ENCODE measurements at places on chromosomes 3 and 15. TPM values are rescaled to one million over a fixed set of nuclear protein-coding genes. Genes with fewer than 3 reads are reported as not detected.

DNA sequence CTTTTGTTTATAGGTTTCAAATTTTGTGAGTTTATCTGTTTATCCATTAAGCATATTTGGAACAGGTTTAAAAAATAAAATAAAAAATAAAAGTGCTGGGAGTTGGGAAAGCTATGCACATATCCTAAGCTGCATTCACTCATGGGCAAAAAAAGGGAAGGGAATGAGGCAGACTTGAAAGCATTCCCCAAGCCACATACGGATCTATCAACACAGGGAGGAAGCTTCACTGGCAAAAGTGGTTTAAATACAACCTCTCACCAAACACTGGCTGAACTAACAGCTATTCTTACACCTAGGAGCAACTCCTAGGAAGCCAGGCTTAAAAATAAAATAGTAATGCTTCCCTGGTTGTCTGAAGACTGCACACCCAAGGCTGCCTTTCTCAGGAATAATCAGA is 101.2 kb downstream of the PCCB start:
- no peak for DNase-seq

Gene TOPAZ1
- not detected for total RNA-seq

Gene CFAP100
- total RNA-seq = 1.5 TPM

DNA sequence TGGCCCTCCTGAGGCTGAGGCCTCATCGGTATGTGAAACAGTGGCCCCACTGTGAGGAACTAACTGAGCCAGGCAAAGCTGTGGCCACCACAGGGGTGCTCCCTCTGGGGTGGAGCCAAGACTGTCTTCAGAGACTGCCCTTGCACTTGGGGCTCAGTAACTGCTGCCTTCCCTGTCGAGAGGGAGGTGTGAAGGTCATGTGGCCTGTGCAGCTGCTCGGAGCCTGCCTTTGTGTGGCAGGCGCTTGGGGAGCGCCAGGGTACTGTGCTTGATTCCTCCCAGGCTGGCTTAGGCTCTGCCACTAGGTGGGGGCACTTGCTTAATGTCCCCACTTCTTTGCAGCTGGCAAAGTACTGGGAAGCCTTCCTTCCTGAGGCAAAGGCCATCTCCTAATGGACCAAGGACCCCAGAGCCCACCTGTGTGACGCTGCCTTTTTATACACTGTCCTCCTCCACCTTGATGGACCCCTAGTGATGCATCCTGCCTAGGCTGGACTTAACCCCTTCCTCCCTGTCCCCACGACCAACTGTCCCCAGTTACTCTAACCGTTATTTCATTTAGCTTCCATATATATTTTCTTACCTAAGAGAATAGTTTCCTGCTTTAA is 14.2 kb upstream of the SNX22 start:
- no peak for DNase-seq

Gene EIF4E3
- total RNA-seq = 36.4 TPM

Gene CD96
- 1.7 TPM for total RNA-seq

GRCh38 chr3:155807823-155808222 is 1.7 kb upstream of the C3orf33 start:
- DNase-seq = no peak

DNA sequence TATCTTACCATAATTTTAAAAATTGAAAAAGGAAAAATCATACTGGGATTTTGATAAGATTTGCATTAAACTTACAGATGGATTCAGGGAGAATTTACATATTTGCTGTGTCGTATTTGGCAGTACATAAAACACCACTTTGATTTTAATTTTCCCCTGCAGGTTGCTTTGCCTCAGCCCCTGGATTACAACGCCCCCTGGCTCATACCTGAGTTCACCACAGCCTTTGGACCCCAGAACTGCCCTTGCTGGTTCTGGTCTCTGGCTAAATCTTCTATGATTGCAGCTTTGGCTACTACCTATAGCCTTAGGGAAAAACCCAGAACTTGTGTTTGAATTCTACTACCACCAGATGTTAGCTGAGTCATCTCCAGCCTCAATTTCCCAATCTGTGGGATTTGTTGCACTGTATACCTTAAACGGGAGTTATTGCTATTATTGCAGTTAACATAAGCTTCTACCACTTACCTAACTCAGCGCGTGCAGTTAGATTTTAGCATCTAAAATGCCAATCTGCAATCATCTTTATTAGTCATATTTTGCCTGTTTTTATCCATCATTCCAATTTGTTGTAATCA is 315.7 kb upstream of the GADL1 start:
- DNase-seq = no peak

DNA sequence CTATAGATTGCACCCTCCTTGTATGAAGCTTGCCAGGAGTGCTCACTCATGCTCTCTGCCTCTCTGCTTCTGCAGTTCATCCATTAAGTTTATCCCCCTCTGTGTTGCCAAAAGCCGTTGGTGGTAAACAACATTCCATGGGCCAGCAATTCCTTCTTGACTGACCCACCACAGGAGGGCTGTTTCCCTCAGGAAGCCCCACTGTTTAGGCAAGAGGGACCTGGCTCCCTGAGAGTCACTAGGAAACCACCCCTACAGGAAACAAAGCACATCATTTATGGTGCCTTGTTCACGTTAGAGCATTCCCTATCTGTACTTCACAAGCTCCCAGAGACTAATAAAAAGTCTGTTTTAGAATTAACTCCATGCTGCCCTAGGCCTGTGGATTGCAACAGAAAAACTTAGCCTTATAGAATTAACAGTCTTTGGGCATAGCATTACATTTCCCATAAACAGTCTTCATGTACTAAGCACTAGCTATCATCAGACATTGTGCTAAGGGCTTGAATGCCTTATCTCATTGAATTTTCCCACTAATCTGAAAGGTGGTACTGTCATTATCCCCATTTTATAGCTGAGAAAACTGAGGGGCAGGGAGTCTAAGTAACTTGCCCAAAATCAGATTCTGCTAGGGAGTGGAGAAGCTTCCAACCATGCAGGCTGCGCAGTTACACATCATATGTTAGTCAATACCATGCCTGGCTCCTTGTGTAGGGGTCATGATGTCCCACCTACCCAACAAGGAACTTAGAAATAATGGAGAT is 149.9 kb downstream of the SHQ1 start:
- DNase-seq = no peak

DNA sequence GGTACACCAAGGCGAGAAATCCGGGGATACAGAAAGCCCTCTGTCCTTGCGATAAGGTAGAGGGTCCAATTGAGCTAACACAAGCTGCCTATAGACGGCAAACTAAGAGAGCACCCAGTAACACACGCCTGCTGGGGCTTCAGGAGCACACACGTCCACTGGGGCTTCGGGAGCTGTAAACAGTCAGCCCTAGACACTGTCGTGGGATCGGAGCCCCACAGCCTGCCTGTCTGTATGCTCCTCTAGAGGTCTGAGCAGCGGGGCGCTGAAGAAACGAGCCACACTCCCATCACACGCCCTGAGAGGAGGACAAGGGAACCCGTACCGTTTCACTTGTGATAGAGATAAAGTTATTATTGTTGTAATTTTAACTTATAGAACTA is 486 bp downstream of the SAMMSON start:
- DNase-seq = no peak

DNA sequence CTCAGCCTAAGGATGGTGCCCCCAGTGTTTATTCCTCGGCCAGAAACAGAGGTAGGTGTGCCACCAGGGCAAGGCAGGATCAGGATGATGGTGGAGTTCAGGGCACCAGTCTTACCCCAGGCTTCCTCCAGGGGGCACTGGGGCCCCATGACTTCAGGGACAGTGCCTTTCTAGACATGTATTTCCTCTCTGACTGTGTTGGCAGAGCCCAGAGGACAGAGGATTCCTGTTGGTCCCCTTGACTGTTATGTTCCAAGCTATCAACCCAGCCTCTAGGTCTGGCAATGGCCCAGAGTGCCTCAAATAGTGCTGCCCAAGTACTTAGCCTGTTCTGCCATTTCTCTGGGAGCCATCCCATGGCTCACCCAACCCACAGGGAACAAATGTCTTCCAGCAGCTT is 2.8 kb downstream of the HEMK1 start:
- peak; percentile 85 for DNase-seq

Gene SPCS1
- 60.0 TPM for total RNA-seq

GRCh38 chr3:32128936-32129335 is 22.5 kb downstream of the GPD1L start:
- no peak for DNase-seq

Gene MORC1
- not detected for total RNA-seq

Gene CHRD
- total RNA-seq = 27.0 TPM

GRCh38 chr3:15637131-15637951 is 35.8 kb downstream of the BTD start:
- no peak for DNase-seq

Gene ZNF860
- 0.89 TPM for total RNA-seq

DNA sequence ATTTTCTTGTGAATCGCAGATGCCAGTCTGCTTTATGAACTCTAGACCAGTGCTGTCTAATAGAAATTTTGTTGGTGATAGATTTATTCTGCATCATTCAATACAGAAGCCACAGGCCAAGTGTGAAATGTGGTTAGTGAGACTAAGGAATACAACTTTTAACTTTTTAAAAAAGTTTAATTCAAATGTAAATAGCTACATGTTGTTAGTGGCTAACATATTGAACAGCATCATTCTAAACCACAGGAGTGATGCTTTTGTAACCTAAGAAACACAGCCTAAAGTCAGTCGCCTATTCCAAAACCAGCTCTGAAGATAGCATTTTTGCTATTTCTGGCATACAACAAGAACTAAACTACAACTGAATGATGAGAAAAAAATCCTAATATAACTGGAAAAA is 164.8 kb upstream of the CBLB start:
- DNase-seq = no peak

DNA sequence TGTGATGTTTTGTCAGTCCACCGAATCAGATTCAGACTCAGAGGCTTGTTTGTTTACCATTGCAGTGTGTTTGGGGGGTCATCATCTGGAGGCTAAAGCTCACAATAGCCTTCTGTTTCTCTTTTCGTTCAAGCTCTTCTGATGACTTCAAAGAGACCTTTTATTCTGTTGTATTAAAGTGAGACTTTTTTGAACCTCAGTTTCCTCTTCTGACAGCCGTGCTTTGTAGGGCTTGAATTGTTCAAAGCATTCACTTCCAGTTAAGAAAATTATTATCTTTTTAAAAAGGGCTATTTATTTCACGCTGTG is 1.3 kb downstream of the PXK start:
- DNase-seq = no peak

Gene TRPM1
- not detected for total RNA-seq

Gene IGDCC3
- total RNA-seq = not detected

Gene CLDN16
- total RNA-seq = 0.53 TPM

DNA sequence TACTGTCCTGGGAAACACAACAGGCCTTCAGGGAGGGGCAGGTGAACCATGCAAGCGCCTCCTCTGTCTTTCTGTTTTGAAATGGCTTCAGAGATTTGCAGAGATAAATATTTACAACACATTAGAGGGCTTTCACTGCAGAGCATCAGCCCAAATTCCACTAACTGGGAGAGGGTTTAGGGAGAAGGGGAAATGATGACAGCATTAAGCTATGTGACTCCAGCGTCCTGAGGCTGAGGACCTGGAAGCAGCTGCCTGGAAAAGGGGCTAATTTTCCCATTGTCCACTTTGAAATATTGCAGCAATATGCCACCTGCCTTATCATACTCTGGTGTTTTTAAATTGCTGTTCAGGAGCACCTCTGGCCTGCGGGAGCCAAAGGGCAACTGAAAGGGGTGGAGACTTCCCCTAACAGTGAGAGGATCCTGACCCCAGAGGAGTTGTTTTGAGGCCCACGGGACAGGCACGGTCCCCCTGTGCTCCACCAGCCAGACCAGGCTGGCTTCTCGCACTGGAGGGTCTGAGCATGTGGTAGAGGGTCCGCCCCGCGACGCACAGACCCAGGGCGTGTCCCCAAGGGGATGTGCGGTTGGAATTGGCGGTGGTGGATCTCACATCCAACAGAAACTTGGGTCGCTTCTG is 110.6 kb downstream of the XXYLT1 start:
- DNase-seq = no peak

DNA sequence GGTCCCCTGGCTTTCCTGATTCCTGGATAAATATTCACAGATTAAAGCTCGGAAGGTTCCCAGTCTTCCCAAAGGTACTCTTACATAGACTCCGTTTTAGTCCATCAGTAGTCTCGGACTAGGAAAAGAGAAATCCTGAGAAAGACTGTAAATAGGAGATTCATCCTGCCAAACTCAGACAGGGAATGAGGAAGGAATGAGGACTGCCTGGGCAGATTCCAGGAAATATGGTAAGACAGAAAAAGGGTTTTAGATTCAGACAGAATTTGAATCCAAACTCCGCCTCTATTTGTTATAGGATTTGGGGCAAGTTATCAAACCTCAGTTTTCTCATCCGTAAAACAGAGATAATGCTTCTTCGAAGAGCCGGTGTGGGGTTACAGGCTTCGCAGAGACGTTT is 77.8 kb upstream of the VGLL4 start:
- DNase-seq = no peak

GRCh38 chr3:53974324-53974723 is 82.7 kb upstream of the SELENOK start:
- no peak for DNase-seq

Gene NOX5
- total RNA-seq = 0.45 TPM

Gene CILP
- total RNA-seq = 37.9 TPM

Gene MAPK6
- 26.3 TPM for total RNA-seq

Gene BBX
- total RNA-seq = 93.6 TPM

DNA sequence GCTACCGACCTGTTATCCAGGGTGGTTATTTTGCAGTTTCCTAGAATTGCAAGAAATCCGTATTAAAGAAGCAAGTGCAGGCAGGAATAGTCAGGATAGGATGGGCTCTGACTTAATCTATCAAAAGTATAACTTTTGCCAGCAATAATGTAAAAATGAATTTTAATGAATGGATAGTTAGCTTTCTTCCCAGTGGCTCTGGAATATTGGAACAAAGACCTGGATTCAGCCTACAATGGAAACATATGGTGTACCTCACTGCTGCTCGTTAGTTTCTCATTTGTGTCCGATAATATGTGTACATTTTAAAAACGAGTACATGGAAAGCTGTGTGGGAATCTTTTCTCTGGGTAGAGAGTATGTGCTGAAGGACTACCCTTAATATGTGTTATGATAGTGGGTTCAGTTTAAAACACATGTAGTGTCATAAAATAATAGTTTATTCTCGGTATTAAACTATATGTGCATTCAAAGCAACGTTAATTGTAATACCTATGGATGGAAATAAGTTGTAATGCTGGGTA is 805 bp downstream of the SERPINI1 start:
- DNase-seq = no peak

Gene ACSBG1
- total RNA-seq = 0.18 TPM

Gene BFSP2
- total RNA-seq = not detected

DNA sequence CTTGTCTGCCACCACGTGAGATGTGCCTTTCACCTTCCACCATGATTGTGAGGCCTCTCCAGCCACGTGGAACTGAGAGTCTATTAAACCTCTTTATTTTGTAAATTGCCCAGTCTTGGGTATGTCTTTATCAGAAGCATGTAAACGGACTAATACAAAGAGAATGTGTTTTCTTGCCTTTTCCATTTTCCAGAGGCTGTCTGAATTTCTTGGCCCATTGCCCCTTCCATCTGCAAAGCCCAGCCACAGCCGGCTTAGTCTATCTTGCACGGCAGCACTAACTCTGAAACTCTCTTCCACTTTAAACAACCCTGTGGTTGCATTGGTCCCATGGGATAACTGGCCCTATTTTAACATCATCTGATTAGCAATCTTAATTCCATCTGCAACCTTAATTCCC is 215.3 kb downstream of the LRTM1 start:
- DNase-seq = no peak

Gene CD200R1
- total RNA-seq = 3.2 TPM

- DNase-seq = no peak
Measured at GRCh38 chr3:76514836-76515235, 525.1 kb upstream of the ROBO2 start.

Gene ACAP2
- total RNA-seq = 77.4 TPM

Data from sciatic nerve (tissue), 2 donors.